ENCODE measurements at places on chromosomes 11 and 22.

DNA sequence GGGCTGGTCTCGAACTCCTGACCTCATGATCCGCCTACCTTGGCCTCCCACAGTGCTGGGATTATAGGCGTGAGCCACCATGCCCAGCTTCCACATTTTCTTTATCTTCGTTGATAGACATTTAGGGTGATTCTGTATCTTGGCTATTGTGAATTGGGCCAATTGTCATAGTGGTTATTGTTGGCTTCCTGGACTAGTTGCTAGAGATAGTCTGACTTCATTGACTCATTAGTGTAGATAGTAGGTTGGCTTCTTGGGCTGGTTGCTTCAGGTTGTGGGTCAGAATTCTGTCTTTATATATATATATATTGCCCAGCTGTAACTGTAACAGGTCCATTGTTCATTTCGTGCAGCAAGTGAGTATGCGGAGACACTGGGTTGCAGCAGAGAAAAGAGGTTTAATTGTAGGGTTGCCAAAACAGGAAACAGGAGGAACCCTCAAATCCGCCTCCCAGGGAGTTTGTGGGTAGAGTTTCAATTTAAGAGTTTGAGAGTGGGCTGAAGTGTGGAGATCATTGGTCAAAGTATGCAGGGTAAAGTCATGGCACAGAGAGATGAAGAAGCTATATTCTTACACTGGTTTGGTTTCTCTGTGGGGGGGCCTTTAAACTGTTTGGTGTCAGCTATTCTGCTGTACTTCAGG is 22.0 kb downstream of the ATG13 start:
- DNase-seq, result no peak

- no peak for DNase-seq
These were observed 24.9 kb downstream of the LRRC10B start for GRCh38 chr11:61533401-61533800.

- DNase-seq, result no peak
These were observed 72.1 kb downstream of the PTPRJ start for GRCh38 chr11:48052183-48053044.

DNA sequence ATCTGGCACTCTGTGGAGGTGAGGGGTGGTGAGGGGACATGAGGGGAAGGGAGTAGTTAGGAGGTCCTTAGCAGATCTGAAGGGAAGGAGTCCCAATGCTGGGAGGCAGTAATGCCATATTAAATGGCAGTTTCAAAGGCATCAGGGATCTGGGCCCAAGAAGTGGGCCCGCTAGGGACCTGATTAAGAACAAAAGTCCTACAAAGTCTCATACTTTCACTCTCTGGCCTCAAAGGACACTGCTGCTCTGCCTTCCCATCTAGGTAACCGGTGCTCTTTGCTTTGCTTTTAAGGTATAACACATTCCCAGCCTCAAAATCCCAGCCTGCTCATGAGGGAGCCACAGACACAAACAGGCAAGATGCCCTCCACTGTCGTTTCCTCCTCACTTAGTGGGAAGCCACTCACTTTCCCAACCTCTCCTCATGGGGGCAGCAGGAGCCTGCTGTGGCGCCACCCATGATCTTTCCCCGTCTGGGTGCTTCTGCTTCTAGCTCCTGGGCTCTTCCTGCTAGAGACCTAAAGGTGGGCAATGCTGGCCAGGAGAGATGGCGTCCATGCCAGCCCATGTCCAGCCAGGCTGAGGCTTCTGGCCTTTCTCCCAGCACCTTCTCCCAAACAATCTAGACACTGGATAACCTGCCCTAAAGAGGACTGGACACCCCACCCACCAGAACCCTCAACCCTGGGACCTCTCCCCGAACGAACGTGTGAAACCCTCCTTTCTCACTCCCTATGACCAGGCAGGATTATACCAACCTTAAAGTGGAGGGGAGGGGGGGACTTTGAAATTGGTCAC is 68.3 kb downstream of the PLEKHA7 start:
- DNase-seq, result peak; percentile 84

GRCh38 chr11:124970925-124971324 is 16.9 kb downstream of the CCDC15 start:
- DNase-seq, result no peak

- DNase-seq, result no peak
These were observed 51.8 kb downstream of the APIP start for GRCh38 chr11:34864424-34864823.

- DNase-seq, result no peak
These were observed 3.1 kb downstream of the CD3D start for GRCh38 chr11:118339281-118339961.

DNA sequence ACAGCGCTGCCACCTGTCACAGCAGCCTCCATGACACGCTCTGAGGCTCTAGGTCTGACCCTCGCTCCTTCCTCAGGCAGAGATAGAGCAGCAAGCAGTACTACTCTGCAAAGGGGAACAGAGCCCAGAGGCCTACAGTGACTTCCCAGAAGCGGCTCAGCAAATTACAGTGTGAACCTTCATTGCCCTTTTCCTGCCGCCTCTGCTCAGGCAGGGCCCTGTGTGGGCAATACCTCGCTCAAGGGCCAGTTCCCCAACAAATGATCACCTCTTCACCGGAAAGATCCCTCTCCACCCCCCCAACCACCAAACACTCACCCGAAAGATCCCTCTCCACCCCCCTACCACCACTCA is 12.3 kb downstream of the KIAA0930 start:
- DNase-seq, result no peak

GRCh38 chr11:130508913-130509312 is 60.5 kb downstream of the ADAMTS15 start:
- no peak for DNase-seq

DNA sequence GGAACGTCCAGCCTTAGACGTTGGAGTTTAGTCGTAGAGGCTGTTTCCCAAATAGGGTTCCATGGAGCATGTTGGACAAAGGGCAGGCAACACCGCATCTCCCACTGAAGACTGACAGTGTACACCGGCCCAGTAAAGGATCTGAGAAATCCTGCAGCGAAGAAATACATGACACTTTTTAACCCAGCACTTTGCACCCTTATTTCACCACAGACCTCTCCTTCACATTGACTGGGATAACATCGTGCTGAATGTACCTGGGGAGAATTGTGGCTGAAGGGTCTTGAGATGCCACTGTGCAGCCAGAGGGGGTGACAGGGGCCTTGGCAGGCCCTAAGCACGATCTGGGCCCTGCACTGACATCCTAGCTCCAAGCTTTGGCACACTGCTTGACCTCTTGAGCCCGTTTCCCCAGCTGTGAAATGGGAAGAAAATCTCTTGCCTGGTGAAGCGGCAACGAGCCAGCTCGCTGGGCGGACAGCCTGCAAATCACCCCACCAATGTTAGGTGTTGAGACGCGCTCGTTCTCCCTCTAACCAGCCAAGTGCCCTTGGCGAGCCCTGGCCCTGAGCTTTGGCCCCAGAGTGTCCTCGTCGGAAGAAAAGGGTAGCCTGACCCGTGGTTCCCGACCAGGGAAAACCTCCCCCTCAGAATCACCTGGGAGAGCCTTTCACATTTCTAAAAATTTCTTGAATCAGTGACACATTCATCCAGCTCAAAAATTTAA is 13.4 kb downstream of the CD5 start:
- DNase-seq, result no peak

DNA sequence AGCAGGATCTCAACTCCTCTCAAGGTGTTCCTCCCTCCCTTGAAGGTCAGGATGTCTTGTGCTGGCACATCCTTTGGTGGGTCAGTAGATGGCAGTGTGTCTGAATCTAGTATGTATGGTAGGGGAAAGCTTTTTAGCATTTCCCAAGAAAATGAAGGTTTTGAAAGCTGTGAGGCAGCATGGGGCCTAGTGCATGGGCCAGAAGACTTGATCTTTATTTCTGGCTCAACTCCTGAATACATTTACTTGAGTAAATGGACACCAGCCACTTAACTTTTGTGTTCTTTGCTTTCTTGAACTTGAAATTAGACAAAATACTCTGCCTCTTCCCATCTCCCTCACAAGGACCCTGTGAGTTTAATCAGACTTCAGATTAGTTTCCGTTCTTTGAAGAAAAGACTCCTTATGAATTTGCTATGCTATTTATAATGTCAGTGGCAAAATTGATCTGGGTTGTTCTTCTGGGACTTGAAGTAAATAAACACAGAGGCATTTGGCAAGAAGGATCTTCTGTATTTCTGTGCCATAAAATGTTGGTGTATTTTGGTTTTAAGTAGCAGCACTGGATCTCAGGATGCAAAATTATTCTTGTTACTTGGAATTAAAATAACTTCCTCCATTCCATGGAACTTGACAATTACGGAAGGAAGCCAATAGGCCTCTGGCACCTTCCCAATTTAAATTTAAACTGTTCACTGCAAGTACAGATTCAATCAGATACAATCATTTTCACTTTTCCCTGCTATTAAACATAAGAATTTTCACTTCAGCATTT is 288.8 kb downstream of the CASP12 start:
- peak; percentile 52 for DNase-seq

- DNase-seq, result no peak
These were observed 41.7 kb upstream of the APLNR start for GRCh38 chr11:57278721-57279095.

GRCh38 chr11:110734790-110735189 is 22.6 kb upstream of the ARHGAP20 start:
- DNase-seq, result no peak

GRCh38 chr11:61747967-61748285 is 4.5 kb upstream of the MYRF start:
- DNase-seq, result no peak

- DNase-seq, result no peak
These were observed 14.9 kb downstream of the EIF4ENIF1 start for GRCh38 chr22:31474743-31475142.

- DNase-seq, result no peak
These were observed 34.0 kb downstream of the WNT7B start for GRCh38 chr22:45942787-45943493.

DNA sequence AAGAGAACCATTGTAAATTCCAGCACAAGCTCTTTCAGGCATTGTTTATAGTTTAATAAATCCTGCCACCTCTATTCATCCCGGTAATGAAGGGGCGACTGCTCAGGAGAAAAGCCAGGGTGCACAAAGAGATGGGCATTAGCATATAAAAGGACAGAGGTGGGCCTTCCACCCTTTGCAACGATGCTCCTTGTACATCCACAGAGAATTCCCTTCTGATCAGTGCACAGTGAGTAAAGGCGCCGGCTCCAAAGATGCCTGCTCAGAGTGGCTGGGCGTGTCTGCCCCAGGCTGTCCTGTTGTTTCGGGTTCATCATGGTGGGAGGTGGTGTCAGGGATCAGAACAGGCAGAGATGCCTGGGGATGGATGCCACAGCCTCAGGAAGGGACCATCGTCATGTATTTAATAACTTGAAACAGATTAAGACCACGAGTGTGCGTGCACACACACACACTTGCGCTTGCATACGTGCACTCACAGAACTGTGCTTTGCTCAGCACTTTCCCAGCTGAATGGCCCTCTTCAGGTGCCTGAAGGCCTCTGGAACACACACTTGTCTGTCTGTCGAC is 305.0 kb downstream of the TBC1D22A start:
- DNase-seq, result no peak

- DNase-seq, result peak; percentile 17
These were observed 14.8 kb downstream of the CCND1 start for GRCh38 chr11:69655479-69656428.
